ENCODE measurements at places on chromosomes 3 and 15. TPM values are rescaled to one million over a fixed set of nuclear protein-coding genes. Genes with fewer than 3 reads are reported as not detected.
A peak's percentile ranks its signal among the peaks of the same experiment; 100 is the strongest.

Gene CLDN16
- polyA plus RNA-seq, result 35.6 TPM

Gene ALS2CL
- 12.4 TPM for polyA plus RNA-seq

Gene MRAS
- polyA plus RNA-seq, result 29.7 TPM

Gene LMAN1L
- polyA plus RNA-seq, result not detected

Gene ELL3
- 4.6 TPM for polyA plus RNA-seq

Gene SPESP1
- polyA plus RNA-seq, result 6.9 TPM

Gene ATP13A5
- polyA plus RNA-seq, result 0.22 TPM

Gene SMAD6
- polyA plus RNA-seq, result 25.4 TPM

DNA sequence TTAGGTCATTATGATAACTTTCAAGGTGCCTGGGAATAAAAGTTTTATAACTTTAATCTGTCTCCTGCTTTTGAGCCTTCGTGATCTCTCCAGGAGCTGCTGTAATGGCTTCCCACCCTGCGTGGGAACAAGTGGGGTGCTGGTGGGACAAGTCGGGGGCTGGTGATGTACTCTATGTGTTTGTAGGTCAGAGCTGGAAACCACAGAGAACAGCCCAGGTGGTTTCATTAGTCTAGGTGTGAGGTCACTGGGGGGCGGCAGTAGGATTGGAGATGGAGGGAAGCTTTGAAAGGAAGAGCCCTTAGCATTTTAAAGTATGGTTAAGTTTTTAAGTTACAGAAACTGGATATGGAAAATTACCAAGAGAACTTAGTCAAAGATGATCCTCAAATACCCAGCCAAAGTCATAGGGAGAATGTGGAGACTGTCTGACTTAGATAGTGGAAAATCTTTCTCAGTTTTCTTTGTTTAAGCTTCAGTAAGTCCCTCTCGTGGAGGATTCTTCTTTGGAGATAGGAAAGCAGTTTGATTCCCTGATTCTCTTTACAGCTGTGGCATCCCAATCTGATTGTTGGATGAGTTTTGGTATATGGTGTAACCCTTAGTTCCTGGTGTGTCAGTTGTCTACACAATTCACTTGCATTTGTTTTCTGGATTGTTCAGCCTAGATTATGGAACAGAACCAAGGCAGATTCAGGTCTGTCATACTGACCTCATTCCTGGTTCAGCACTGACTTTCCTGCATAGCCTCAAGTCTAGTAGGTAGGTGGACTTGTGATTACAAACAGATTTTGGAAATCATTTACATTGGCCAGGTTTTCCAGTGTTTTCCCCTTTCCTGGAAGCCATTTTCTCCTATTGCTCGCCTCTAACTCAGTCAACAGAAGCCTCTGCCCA lies 115.6 kb downstream of the FNDC3B start:
- no peak for DNase-seq

GRCh38 chr15:38844736-38845135 lies 280.1 kb upstream of the RASGRP1 start:
- DNase-seq, result no peak

DNA sequence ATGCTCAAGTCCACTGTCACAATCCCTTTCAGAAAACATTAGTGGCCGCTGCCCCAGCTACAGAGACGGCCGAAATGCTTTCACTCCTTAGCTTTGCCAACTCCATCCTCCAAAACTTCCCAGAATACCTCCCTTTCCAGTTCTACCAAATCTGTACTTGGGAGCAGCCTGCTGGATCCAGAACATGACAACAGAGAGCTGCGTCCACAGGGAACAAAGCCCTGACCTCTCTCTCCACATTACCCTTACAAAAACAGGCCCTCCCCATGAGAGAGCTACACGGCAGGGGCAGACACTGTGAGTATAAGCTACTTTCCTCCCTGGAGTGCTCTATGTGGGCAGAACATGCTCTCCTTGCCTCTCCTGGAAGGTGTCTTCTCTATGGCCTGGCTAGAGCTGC lies 6.3 kb downstream of the RBM15B start:
- DNase-seq, result no peak

GRCh38 chr3:58325525-58325992 lies 7.1 kb upstream of the PXK start:
- no peak for DNase-seq

GRCh38 chr3:110318108-110318507 lies 753.5 kb upstream of the NECTIN3 start:
- no peak for DNase-seq

- no peak for DNase-seq
Observed at GRCh38 chr3:87041191-87041590, 50.2 kb upstream of the VGLL3 start.

DNA sequence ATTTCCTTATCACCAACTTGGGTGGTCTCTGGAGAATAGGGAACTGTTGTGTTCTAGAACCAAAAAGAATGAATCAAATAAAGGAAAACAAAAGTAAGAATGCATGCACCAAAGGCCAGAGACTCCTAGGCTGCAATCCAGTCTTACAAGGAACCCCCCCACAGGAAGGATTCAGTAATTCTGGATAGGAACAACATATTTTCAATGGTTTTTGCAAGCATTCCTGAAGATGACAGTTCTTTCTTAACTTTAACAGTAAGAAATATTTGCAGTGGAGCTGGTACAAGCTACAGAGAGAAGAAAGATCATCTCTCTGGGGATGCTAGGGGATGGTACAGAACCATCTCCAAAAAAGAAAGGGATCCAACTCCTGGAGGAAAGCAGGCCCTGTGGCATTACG lies 116.2 kb upstream of the CHRM5 start:
- no peak for DNase-seq

DNA sequence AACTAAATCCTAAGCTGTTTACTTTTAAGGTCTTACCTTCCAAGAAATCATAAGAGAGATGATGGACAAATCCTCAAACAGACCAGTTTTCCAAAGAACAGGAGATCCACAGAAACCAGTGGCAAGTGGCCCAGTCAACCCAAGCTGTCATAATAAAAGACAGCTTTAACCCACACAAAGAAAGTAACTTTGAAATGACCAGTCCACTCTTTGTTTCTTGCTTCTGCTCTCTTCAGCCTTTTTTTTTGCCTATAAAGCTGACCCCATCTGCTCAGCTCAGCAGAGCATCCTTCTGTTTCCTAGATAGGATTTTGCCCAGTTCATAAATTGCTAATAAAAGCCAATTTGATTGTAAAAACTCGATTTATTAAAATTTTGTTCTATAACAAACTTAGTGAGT lies 299.4 kb downstream of the OXSM start:
- no peak for DNase-seq

- DNase-seq, result peak; percentile 70
Observed at GRCh38 chr3:194395778-194396538, 3.1 kb downstream of the GP5 start.

DNA sequence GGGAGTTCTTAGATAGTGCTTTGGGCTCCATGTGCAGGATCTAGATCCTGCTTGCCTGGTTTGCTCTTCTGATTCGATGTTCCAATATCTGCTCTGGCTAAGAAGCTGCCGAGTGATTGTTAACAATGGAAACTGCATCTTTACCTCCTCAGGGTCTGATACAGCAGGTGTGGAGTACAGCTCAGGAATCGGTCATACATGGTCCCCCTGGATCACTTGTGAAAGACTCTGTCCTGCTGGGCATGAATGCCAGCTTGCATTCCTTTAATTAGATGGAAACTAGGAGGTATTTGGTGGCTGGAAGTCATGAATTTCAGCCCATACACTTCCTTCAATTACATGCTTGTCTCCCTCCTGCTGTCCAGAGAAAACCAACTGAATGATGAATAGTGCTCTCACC lies 95.3 kb downstream of the CHRNA7 start:
- DNase-seq, result no peak

- no peak for DNase-seq
Observed at GRCh38 chr3:193711964-193712598, 119.1 kb downstream of the OPA1 start.

GRCh38 chr15:69824075-69824876 lies 273.4 kb downstream of the TLE3 start:
- DNase-seq, result no peak
